ENCODE measurements at places on chromosomes 11 and 22.
A peak's percentile ranks its signal among the peaks of the same experiment; 100 is the strongest.

GRCh38 chr11:3088806-3089205 is 31.6 kb upstream of the CARS1 start:
- DNase-seq = no peak

DNA sequence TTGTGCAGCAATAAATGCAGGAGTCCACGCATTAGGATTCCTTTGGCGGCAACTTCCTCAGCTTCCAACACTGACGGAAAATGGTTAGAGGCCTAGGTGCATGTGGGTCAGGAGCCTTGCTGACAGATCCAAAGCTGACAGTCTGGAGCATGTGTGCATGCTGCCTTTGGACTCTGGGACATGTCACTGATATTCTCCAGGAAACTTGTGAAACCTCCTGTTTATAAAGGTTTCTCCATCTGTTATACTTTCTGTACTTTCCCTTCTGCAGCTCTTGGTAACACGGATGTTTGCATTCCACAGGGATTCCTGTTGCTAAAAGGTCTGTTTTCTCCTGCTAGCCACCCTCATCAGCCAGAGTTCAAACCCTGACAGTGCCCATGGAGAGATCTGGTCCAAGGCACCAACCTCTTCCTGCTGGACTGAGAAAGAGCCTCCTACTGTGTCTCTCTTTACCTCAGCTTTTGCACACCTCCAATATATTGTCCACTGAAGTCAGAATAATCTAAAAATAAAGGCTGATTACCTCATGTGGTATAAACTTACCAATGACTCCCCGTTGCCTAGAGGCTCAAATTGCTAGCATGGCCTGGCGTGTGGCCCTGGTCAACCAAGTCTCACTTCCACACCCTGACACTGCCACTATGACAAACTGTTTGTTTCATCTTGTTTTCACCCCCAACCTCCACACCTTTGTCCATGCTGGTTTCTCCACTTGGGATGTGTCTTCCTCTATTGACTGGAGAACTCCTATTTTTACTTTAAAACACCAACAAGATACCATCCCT is 31.1 kb upstream of the LYVE1 start:
- no peak for DNase-seq

DNA sequence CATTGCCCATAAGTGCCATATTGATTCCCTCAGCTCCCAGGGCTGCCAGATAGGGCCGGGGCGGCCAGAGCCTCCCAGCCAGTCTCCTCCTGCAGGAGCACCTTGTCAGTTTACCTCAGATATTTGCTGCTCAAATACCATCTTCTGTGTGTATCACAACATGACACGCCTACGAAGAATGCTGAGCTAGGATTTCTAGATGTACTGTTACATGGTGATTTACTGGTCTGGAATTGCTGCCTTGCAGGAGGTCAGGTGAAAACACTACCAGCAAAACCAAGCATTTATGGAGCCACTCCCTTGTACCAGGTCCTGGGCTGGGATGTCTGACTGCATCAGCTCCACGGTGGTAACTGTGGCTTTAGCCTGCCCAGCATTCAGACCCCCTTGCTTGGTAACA is 11.8 kb downstream of the MICAL3 start:
- no peak for DNase-seq

GRCh38 chr11:64713016-64713707 is 9.8 kb downstream of the NRXN2 start:
- peak; percentile 15 for DNase-seq

- DNase-seq = no peak
These were observed at the start of gene PRSS23 for GRCh38 chr11:86800076-86800959. TSS of gene PRSS23 (plus strand) at chr11:86800542. CDS start at chr11:86807644, 7,102 bp downstream.

- no peak for DNase-seq
These were observed 53.3 kb downstream of the NTM start for GRCh38 chr11:131423688-131424087.

GRCh38 chr11:68266121-68266891 is 5.5 kb downstream of the C11orf24 start:
- DNase-seq = no peak

DNA sequence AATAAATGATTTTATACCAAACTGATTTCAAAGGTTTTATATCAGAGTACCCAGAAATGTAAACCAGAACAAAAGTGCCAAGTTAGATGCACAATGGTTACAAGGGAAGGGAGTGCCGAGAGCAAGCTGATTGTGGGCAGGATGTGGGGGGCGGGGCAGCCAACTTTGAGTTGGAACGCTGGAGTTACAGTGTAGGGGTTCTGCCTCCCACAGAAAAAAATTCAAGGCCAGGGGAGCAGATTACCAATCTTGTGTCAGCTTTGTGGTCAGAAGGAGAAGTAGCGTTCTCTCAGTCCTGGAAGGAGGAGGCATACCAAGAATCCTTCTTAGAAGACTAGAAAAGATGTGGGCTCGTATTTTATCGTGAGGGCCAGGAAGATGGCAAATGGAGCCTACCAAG is 15.9 kb upstream of the POU2AF2 start:
- DNase-seq = no peak

- no peak for DNase-seq
These were observed 7.9 kb downstream of the ASPHD2 start for GRCh38 chr22:26436903-26437515.

GRCh38 chr11:120130991-120131760 is 6.7 kb downstream of the TRIM29 start:
- DNase-seq = no peak

DNA sequence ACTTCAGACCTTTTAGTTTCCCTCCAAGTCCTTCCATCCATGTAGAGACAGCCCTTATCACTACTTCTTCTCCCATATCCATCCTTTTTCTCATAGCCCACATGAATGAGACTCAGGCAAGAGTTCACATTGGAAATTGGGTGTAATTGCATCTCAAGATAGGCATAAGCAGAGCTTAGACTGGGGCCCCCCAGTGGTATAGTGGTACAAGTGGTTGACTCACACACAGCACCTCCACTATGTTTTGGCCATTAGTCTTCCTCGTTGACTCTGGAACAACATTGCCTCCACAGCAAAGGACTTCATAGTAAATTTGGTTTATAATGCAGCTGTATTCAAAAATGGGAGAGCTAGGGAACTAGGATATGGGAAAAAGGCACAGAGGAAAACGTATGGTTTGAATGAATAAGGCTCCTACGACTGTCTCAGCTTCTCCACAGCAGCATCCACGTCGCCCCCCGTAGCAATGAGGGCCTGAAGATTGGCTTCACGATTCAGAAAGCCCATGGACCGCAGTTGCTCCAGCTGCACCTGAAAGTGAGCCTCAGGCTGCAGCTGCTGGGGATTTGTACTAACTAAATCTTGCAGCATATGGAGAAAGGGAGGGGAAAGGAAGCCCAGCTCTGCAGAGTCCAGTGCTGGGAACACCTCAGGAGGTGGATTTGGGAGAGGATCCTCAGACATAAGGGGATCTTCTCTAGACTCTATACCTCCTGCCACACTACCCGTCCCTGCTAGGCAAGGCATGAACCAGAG is 2.4 kb downstream of the UBQLN3 start:
- DNase-seq = no peak

- DNase-seq = no peak
These were observed 269.0 kb downstream of the ST3GAL4 start for GRCh38 chr11:126624506-126624905.

GRCh38 chr11:58471892-58472291 is 29.9 kb upstream of the OR5B12 start:
- DNase-seq = no peak

GRCh38 chr11:11968511-11969280 is 39.7 kb downstream of the DKK3 start:
- DNase-seq = no peak

DNA sequence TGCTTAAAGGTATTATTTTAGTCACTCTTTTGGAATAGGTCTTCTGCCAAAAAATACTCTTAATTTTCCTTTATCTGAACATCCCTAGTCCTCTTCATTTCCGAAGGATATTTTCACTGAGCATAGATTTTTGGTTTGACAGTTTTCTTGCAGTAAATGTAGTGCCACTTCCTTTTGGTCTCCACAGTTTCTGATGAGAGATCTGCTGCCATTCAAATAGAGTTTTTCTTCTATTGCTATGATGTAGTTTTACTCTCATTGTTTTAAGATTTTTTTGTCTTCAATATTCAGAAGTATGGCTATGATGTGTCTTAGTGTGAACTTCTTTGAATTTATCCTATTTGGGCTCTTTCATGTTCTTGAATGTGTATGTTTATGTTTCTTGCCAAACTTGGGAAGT is 281.1 kb upstream of the SORL1-AS1 start:
- DNase-seq = no peak

DNA sequence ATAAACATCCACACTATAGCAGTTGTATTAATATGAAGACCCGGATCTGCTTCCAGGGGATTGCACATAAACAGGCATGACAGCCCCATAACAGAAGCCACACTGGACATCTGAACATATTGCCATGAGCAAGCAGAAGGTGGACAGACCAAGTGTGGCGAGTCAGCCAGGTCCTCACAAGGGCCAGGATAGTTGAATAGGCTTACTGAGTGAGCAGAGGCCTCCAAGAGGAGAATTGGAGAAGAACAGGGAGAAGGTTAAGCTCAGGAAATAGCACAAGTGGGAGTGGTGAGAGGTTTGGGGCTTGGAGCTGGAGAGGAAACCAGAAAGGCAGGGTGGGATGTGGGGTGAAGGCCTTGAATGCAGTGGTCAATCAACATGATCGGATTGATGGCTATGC is 10.8 kb downstream of the SLC35C1 start:
- DNase-seq = no peak

- DNase-seq = no peak
These were observed 75.7 kb upstream of the INCENP start for GRCh38 chr11:62048100-62048499.

GRCh38 chr22:38431266-38432010 is 23.6 kb downstream of the KCNJ4 start:
- no peak for DNase-seq

DNA sequence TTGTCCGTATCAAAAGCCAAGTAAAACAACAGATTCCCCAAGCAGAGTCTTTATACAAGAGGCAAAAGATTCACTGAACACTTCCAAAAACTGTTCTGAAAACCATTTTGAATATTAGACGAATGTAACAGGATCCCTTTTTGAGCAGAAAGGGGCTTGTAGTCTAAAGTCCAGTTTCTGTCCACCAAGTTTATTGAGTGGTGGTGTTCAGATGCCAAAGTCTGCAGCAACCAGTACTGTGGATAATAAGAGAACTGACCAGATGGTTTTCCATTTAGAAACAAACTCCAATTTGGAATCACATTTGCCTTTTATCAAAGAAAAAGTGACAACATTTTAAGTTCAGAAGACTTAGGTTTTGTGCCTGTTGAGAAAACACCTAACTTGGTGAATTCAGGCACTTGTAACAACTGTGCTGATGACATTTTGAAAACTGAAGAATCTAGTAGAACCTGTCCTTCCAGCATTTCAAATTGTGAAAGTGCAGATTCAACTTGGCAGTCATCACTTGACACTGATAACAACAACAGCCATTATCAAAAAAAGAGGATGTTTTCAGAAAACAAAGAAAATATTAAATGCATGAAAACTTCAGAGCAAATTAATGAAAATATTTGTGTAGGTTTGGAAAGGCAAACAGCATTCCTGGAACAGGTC is 217.1 kb downstream of the CSNK2A3 start:
- DNase-seq = no peak

- no peak for DNase-seq
These were observed 119.2 kb downstream of the FEZ1 start for GRCh38 chr11:125376856-125377255.

GRCh38 chr22:48580481-48580970 is 1247.1 kb downstream of the BRD1 start:
- DNase-seq = no peak

DNA sequence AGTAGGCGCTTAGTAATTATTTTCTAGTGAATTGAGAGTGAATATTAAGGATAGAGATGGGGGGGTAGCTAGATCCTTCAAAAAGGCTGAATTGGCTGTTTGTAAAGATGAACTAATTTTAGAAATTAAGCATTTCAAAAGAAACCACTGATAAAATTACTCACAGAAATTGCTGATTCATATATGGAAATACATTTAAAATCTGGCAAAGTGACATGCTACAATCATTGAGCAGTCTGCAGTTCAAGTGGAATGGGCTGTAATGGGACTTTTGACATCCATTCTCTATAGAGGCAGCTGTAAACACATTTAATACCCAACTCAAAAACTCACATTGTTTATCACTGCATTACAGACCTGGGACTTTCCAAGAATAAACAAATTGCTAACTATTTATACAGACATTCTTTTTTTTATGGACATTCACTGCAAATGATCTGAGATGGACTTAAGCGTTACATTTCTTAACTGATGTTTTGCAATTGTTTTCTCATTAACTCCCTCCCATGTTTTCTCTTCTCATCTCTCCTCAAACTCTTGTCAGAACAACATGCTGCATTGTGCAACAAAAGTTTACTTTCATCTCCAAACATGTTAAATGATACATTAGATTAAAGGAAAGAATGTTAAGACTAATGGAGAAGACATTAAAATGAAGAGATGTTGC is 42.1 kb upstream of the MMP7 start:
- no peak for DNase-seq

DNA sequence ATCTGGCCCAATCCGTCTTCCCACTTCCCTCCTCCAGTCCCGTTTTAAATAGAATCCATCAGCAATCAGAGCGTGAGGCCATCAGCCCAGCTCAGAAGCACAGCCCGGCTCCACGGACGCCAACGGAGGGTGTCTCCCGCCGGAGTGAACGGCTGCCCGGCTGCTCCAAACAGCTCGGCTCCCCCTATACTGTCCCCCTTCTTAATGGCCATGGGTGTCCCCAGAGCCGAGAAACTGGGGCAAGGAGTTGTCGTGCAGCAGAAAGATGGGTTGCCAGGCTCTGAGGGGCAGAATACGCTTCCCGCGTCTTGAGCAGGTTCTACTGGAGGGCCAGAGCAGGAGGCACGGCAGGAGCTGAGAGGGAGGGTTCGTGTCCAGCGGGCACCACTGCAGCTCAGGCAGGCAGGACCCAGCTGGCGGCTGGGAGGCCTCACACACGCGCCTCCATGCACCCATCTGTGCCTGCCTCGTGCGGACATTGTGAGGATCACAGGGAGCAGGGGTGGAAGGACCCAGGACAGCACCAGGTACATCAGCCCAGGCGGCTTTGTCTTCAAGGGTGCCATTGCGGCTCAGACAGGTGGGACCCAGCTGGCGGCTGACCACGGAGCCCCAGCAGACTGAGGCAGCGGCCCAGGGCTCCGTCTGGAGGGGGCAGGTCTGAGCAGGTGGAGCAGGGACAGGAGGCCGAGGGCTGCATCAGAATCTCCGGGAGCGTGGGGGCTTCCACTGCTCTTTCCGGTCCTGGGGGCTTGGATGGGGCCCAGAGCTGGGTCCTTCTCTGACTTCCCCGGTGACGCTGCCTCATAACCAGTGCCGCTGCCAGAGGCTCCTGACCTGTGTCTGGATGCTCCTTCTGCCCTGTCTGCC is 882.7 kb downstream of the BRD1 start:
- no peak for DNase-seq

GRCh38 chr22:31278626-31279326 is 13.5 kb downstream of the PIK3IP1 start:
- DNase-seq = peak; percentile 39

- peak; percentile 64 for DNase-seq
These were observed 16.5 kb downstream of the TANGO2 start for GRCh38 chr22:20037419-20037818.

GRCh38 chr11:126475014-126475991 is 119.8 kb downstream of the ST3GAL4 start:
- no peak for DNase-seq

- no peak for DNase-seq
These were observed 9.8 kb upstream of the TSSC4 start for GRCh38 chr11:2390725-2391151.
